ENCODE measurements at places on chromosomes 3 and 15.

DNA sequence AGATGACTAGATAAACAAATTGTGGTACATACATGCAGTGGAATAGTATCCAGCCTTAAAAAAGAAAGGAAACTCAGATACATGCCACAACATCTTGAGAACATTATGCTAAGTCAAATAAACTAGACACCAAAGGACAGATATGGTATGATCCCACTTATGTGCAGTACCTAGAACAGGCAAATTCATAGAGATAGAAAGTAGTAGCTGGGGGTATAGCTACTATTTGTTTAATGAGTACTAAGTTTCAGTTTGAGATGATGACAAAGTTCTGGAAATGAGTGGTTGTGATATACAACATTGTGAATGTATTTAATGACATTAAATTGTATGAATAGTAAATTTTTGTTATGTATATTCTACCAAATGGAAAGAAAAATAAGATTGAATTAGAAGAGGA, 477.2 kb upstream of the CFAP20DC start:
- no peak for DNase-seq

DNA sequence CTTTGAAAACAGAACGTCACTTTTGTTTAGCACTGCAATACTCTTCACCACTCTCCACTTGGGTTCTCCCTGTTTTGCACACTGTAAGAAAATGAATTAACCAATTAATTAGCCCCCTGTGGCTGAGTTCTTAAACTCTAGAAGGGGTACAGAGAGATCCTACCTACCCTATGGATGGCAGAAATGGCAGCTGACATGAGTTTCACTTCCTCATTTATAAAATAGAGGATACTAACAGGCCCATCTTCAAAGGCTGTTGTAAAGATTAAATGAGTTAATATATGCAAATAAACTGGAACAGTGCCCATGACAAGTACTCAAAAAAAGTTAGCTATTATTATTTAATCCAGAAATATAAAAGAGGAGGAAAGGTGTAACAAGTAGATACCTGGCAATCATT, 36.9 kb downstream of the SUCLG2 start:
- DNase-seq: no peak

GRCh38 chr3:47434849-47435248, 40.9 kb downstream of the SCAP start:
- no peak for DNase-seq

- no peak for DNase-seq
Measured at GRCh38 chr15:60044636-60045270, 40.6 kb downstream of the FOXB1 start.

- no peak for DNase-seq
Measured at GRCh38 chr15:41019174-41019573, 65.9 kb downstream of the CHAC1 start.

- DNase-seq: no peak
Measured at GRCh38 chr3:132563420-132564069, 33.5 kb upstream of the ACKR4 start.

- DNase-seq: no peak
Measured at GRCh38 chr3:45632956-45633355, 38.4 kb downstream of the LIMD1 start.

- DNase-seq: no peak
Measured at GRCh38 chr3:112739252-112739965, 98.5 kb upstream of the CCDC80 start.

GRCh38 chr3:38119821-38120692, 16.9 kb downstream of the ACAA1 start:
- no peak for DNase-seq

DNA sequence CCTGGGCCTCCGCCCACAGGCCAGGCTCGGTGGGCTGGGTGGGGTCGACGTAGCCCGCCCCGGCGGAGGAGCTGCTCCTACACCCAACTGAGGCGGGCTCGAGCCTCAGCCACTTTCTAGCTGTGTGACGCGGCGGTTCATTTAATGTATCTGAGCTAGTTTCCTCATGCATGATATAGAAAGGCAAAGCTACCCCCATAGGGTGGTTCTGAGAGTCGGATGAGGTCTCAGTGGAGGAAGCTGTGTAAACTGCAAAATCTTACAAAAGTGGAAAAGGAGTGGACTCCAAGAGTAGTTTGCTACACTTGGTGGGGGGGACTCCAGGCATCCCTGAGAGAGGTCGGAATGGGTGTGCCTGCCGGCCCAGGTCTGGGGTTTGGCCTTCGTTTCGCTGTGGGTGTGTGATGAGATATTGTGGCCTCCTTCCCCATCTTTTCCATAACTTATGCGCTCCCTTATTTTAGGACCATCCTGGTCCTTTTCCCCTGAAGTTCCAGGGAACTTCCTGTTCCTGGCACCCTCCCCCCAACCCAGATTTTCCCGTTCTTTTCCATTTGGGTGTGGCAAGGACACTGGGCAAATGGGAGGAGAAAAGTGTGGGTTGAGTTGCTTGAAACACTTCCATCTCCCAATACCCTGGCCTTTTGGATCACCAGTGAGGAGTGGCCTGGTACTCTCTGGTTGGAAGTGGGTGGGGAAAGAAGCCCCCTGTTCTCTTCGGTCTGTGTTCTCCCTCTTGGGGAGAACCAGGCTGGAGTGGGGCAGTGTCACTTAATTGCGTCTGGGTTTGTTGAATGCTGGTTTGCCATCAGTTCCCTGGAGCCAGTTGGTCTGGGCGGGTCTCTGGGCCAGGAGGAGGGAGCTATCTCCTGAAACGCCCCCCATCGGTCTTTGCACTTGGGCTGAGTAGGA, 1.1 kb downstream of the PDIA5 start:
- no peak for DNase-seq

- no peak for DNase-seq
Measured at GRCh38 chr3:123788710-123789109, 95.4 kb downstream of the MYLK start.
